Neural progenitor cell (in vitro differentiated cells): ENCODE measurements at places on chromosomes 7 and 10. TPM values are rescaled to one million over a fixed set of nuclear protein-coding genes. Genes with fewer than 3 reads are reported as not detected.

The SSC4D gene
- 0.43 and 6.8 TPM in 2 replicates for total RNA-seq

The PPP1R9A gene
- 40.7 and 45.4 TPM in 2 replicates for total RNA-seq

DNA sequence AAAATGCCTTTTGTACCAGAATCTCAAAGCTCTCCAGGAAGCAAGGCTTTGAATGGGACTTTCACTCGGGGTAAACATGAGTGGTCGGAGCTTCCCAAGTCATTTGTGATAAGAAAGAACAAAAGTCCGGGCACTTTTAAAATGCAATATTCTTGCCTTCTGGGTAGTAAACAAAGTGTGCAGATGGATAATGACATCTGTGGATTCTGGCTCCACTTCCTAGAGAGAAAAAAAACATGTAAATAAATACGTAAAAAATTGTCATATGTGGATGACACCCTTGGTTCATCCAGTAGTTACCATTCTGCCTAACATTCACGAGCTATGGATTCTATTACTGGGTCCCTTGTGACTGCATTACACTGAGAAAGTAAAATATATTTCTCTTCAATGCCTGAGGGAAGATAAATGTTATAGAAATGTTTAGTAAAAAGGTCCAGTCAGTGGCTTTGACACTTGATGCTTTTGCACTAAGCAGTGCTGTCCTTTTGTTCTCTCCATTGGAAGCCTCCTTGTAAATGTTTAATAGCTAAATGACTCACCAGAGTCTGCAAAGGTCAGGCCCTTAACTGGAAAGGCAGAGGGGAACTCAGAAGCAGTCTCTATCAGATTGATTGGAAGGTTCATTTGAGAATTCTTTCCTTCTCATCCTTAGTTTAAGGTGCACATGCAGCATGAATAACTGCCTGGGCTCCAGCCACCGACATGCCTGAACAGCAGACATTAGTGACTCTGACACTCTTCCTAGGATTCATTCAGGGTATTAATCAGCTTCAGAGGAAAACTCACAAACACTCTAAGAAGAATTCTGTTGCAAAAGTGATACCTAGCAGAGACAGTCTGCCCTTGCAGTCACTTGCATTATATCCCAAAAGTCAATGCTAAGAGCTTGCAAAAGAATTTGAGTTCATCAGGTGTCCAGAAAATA, 11.7 kb upstream of the EDRF1 start:
- H3K4me3 ChIP-seq, result no peak overlapping the region
- H3K27me3 ChIP-seq, result no peaks in the 10 kb centered on the region
- no peak overlapping the region for H3K27ac ChIP-seq
- H3K36me3 ChIP-seq, result no peaks in the 10 kb centered on the region
- peaks cover 5% of the 10 kb centered on the region for H3K4me1 ChIP-seq

DNA sequence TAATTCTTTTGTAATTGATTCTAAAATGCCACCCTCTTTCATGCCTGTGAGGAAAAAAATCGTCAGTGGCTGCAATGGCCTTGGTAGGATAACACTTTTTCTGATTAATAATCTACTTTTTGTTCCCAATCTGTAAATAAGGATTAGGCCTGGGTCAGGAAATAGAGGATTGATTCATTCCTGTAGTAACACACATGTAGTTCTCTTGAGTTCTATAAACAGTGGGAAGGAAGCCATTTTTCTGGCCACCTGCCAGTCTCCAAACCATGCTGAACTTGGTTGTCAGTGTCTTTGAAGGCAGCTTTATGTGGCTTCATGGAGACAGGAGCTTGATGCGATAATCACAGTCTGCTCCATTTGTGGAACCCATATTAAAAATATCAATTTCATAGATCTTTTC, 169.3 kb upstream of the NFE2L3 start:
- H3K4me3 ChIP-seq, result no peak overlapping the region
- H3K27me3 ChIP-seq, result no peaks in the 10 kb centered on the region
- no peaks in the 10 kb centered on the region for H3K4me1 ChIP-seq
- no peak for DNase-seq

- H3K27me3 ChIP-seq, result no peaks in the 10 kb centered on the region
- peaks cover 3% of the 10 kb centered on the region for H3K4me1 ChIP-seq
- peak; percentile 25 for DNase-seq
These were observed 21.9 kb upstream of the GATAD1 start for GRCh38 chr7:92425311-92425947.
